ENCODE measurements at places on chromosomes 5 and 9.
A peak's percentile ranks its signal among the peaks of the same experiment; 100 is the strongest.

- no peak for DNase-seq
Measured at GRCh38 chr5:2532809-2533208, 218.7 kb downstream of the IRX2 start.

DNA sequence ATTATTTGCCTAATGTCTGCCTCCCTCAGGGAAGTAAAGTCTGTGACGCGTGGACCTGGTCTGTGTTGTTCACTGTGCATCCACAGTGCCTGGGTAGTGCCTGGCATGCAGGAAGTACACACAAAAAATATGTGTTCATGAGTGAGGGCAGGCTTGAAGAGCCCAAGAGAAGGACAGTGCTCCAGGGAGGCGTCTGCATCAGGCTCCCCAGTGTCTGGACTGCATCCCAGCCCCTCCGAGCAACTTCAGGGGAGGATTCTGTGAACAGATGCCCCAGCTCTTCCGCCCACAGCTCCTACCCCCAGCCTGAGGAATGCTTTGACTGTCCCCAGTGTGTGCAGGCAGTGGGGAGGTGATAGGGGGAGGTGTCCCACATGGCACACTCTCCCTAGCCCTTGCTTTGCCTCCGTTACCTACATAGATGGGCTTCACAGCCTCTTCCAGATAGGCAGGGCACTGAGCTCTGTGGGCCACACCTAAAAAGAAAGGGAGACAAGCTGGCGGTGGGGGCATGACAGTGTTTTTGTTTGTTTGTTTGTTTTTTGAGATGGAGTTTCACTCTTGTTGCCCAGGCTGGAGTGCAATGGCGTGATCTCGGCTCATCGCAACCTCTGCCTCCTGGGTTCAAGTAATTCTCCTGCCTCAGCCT, 25.4 kb downstream of the IRF1 start:
- DNase-seq: no peak

GRCh38 chr9:121316852-121317373, 49.0 kb downstream of the GSN start:
- no peak for DNase-seq

GRCh38 chr5:142427015-142427364, 102.2 kb upstream of the SPRY4 start:
- no peak for DNase-seq

DNA sequence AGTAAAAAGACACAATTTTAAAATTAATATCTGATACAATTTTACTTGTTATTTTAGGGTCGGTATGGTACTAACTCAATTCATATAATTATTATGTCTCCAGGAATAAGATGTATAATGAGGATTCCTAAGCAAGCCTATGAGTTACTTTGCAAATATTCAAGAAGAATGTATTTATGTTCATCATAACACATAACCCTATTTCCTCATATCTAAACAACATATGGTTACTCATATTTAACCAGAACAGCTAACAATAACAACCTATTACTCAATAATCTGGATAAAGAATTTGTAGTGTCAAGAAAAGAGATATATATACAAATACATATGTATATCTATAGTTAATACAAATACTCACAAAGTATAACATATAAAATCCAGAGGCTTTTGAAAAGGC, 285.9 kb downstream of the ARL15 start:
- DNase-seq: no peak

GRCh38 chr9:97046228-97046627, 7.3 kb upstream of the CTSV start:
- DNase-seq: no peak

DNA sequence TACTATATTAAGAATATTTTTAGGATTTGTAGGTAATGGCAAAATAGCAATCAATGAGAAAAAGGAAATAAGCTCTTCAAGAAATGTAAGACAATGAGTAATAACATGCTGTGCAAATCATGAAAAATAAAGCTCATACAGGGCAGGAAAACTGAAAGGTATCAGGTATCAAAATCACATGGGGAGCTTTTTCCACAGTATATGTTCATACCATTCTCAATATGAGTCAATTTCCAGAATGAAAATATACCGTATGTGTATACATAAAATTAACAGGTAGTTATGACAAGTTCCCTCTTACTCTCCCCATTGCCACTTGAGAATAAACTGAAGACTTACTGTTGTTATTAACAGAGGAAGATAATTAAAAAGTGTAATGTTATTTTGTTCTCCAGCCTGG, 35.9 kb downstream of the EFCAB9 start:
- peak; percentile 30 for DNase-seq

DNA sequence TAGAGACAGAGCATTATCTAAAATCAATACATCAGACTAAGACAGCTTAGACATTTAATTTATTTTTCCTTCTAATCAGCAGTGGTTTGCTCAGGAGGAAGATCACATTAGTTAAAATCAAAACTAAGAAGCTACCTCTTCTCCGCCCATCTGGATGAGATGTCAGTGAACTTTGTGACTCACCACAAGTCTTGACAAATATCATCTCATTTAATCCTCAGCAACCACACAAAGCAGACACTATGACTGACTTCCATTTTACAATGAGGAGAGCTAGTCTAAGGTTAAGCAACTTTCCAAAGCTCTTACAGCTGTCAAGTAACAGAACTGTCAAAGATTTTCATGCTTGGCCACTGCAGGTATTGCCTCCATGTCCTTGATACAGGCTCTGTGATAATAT, 289.5 kb downstream of the DEPDC1B start:
- DNase-seq: no peak

GRCh38 chr9:15243081-15243480, 63.9 kb downstream of the TTC39B start:
- no peak for DNase-seq

GRCh38 chr9:136665111-136665703, 2.5 kb downstream of the EGFL7 start:
- DNase-seq: no peak

DNA sequence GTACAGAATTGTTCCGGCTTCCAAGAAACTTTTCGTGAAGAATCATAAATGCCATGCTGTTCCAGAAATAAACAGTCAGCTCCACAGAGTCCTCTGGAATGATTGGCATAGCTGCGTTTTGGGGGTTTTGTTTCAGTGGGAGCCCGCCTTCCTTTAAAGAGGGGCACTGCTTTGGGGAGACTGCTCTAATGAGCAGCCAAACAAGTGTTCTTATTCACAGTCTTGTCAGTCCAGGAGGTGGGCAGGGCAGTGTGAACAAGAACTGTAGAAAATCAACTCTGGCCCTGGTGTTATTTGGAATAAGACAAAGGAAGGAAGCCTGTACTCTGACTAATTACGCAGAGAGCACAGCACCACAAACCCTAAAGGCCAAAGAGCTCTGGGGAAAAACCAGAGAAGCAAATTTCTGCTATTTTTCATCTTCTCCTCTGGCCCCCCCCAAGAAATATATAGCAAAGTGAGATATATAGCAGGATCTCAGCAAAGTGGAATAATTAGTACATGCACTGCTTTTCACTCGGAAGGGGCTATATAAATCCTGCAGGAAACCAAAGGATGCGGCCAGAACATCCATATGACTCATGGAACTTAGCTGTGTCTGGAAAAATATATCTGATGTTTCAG, 92.9 kb downstream of the GLDC start:
- DNase-seq: no peak

GRCh38 chr9:107898761-107899160, 409.2 kb upstream of the KLF4 start:
- DNase-seq: no peak

- DNase-seq: no peak
Measured at GRCh38 chr9:94811074-94811473, 84.6 kb downstream of the AOPEP start.

- DNase-seq: no peak
Measured at GRCh38 chr9:131222460-131222859, 53.9 kb downstream of the FAM78A start.

GRCh38 chr9:112755016-112755427, 4.5 kb downstream of the SNX30 start:
- no peak for DNase-seq

- DNase-seq: no peak
Measured at GRCh38 chr5:138490648-138491283, 25.5 kb downstream of the EGR1 start.

GRCh38 chr5:157923765-157924164, 64.8 kb upstream of the CLINT1 start:
- no peak for DNase-seq

Measured in GM12878 (cell line).